Nephron progenitor cell (in vitro differentiated cells): ENCODE measurements at places on chromosomes 4 and X.

DNA sequence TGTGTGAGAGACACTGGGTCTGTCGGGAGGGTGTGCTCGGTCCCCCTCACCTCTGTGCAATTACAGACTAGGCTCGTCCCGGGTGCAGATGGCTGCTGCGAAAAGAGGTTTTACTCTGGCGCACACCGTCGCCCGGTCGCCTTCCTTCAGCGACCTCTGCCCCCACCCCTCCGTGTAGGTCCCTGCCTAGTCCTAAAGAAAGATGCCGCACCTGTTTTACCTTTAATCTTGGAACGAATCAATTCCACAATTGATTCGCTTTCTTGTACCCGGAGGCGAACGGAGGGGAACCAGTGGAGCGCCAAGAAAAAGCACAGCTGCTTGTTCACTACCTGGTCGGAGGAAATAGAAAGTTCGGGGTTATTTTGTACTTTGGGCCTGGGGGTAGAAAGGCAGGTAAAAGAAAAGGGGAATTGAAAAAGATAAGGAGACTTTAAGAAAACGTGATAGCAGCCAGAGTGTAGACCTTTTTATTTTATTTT is 1.2 kb downstream of the NPNT start:
- no peak for DNase-seq

DNA sequence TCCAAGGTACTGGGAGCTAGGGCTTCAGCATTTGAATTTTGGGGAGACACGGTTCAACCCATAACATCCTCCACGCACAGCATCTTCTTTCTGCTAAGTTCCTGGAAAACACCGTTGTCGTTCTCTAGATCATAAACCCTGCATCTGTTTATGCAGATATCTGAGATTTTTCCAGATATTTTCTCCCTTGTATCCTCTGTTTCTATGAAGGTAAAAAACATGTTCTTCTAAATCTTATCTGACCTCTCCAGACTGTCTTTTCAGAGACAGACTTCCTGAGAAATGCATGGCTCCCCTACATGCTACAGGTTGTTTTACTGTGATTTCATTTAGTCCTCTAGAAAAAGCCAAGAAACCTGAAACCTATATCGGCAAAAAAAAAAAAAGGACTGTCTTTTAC is 152.3 kb upstream of the KLF3 start:
- DNase-seq, result no peak

DNA sequence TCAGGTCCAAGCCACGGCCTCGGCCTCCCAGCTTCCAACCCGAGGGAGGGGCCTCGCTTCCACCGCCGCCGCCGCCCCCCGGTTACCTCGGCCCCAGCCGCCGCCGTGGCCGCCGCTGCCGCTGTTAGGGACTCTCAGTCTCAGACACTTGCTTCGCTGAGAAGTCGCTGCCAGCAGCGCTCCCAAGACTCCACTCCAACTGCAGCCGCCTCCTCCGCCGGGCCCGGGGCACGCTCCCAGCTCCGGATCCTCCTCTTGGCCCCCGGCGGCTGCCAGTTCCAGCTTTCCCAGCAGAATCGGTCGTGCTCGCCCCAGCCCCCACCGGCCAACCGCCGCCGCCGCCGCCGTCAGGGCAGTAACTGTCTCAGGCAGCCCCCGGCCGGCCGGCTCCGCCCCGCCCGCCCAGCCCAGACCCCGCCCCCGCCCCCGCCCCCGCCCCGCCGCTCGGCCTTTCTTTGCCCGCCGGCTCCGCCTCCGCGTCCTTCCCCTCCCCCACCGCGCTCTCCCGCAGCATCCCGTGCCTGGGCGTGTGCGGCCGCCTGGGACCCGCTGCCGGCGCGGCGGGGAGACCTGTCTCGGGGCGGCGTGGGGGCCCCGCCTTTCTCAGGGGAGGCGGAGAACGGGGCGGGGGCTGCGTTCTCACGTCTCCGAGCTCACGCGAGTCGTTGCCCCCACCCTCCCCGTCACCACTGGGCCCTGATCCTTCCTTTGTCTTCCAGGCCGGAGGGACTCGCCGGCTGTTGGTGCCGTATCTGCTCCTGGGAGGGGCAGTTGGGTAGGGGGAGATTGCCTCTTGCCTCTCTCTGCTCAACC is at the start of gene ANKRD50:
Gene ANKRD50 (minus strand): TSS at position 361 of the 813 bp plus-strand sequence. CDS start 2,221 bp downstream, outside the sequence.
- peak; percentile 91 for DNase-seq

DNA sequence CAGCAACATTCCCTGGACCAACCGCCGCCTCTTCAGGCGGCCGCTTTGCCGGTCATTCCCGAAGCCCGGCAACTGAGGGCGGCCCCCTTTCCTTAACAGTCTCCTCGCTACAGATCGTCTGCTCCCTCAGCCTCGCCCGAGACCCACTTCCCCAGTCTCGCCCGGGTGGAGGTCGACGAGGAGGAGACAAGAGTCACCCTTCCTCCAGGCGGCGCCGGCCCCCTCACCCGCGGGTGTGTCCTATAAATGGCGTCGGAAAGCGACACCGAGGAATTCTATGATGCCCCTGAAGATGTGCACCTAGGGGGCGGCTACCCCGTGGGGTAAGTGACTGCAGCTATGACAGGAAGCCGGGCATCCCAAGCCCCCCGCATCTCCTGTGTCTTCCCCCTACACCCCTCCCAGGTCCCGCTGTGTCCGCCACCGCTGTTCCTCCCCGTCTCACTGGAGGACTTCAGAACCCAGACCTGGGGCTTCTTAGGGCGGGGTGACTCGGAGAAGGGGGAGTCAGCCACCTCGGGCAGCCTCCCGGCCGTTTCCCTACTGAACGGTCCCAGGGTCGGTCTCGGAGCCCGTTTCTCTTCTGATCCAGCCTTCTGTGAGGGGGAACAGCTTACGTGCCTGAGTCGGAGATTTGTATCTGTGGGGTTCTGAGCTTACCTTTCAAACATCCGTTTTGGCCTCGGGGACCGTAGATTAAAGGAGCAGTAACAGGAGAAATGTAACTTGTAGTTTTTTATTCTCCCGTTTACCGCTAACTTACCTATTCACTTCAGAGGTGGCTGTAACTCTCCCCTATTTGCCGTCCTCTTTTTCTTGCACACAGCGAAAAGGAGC is 570 bp downstream of the WDR44 start:
- peak; percentile 76 for DNase-seq

DNA sequence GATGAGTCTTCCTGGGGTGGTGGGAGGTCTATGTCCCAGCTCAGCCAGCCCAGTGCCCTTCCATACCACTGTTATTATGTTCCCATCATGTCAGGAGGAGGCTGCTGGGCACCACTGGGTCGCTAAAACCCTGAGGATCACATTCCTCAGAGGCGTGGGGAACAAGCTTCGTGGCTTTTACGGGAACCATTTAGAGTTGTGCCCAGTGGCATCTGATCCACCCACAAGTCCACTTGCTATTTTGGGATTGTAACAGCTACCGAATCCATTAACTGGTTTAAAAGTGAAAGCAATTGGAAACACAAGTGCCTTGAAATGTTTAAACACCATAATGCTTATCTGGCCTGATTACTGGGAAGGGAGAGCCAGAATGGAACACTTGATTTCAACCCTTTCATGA is 13.1 kb upstream of the CCKAR start:
- no peak for DNase-seq

GRCh38 chr4:170875868-170876267 is 786.1 kb upstream of the AADAT start:
- no peak for DNase-seq

DNA sequence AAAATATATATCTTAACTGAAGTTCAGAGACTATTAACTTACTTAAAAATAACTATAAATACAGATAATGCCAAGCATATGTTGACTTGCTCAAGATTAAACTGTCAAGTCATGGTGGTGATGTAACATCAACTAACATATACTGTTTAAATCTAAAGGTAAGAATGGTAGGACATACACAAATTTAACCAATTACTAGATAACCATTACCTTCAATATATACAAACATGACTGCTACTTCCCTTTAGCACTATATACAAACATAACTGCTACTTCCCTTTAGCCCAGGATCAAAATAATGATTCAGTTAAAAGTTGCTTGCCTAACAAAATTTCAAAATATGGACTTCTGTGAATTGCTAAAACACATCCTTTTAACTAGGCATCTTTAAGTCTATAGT is 14.9 kb downstream of the HNRNPD start:
- DNase-seq, result no peak

DNA sequence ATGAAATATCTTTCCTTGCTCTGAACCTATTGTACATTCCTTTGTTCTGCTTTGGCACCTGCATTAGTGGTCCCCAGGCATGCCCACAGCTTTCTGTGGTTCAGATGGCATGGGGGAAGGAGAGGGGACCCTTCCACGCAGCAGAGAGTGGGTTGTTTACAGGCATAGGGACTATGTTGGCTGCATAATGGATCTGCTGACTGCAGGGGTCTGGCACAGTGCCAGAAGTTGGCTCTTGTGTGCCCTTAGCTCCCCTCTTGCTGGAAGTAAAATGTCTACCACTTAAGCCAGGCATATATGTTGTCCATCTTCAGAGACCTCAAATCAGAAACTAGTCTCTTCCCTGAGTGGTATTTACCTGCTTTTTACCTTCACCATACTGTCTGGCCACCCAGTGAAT is 651.9 kb upstream of the PCDH7 start:
- no peak for DNase-seq

DNA sequence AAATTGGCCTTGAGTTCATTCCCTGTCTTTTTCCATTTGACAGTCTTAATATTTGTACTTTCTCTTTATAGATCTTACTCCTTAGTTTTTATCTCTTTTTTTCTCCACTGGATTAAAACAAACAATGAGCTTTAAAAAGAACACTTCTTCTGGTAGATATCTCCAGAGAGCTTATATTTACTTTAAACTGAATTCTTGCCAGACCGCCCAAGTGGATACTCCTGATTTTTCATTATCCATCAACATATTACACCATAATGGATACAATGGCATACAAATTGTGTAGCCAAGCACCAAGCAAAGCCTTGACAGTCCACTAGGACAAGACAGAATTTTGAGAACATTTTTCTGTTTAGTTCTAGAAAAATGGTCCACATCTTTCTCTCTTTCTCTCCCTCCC is 18.9 kb downstream of the TMSB4X start:
- no peak for DNase-seq

DNA sequence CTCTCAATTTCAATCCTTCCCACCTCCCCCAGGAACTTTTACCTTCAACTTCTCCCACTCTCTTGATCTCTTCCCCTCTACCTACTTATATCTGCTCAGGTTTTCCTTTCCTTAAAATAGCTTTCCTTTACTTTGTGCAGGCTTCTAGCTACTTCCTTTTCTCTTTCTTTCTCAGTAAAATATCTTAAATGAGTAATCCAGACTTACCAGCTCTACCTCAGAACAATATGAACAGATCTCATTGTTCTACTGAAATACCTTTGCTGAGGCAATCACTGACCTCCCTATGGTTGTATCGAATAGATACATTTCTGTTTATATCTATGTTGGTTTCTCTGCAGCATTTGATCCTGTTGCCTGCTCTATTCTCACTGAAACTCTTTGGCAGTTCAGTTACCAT is 86.7 kb upstream of the WDR44 start:
- no peak for DNase-seq

DNA sequence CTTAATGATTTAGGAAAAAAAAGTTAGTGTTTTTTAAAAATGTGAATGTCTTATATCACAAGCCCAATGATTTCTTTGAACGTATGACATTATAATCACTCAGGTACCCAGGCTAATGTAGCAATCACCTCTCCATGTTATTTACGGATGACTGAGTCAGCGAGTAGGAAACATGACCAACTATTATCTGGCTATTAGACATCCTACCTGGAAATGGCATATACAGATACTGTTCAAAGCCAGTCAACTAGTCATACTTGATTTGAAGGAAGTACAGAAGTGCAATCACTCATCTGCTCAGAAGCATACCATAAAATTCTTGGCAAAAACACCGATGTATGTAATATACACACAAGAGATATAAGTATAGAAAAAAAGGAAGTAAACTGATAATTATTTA is 732.5 kb downstream of the ARAP2 start:
- no peak for DNase-seq

DNA sequence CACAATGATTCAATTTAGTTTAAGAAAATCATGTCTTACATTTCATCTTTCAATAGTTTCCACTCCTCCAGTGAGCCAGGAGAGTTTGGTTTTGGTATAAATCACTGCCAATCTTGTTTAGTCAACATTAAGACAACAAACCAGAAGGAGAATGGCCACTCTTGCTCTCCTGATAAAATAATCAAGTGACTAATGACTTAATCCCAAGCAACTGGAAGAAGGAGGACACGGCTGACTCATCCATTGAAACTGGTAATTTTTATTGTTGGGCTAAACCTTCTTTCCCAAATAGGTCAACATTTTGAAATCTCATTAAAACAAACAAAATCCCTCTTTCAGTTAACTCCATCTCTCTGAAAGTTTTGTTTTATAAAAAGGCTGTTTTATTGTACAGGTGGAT is 230.2 kb downstream of the CLCN4 start:
- no peak for DNase-seq

- DNase-seq, result no peak
Observed at GRCh38 chr4:98444371-98444770, 183.2 kb downstream of the RAP1GDS1 start.

DNA sequence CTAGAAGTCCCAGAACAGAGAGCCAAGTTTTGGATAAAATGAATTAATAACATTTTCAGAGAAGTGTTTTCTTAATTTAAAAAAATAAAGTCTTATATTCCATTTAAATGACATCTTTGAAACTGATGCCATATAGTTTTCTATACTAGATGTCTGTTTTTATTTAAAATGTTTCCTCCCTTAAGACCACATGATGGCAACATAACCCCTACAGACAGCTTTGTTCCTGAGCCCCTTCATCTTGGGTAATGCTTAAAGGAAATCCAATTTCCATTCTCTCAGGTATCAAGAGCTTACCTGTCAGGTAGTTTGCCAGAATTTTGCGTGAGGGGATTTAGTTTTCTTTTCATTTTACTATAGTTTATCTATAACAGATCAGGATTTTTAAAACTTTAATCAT is 181.4 kb upstream of the UGT8 start:
- no peak for DNase-seq
